ENCODE measurements at places on chromosomes 2 and 18.

DNA sequence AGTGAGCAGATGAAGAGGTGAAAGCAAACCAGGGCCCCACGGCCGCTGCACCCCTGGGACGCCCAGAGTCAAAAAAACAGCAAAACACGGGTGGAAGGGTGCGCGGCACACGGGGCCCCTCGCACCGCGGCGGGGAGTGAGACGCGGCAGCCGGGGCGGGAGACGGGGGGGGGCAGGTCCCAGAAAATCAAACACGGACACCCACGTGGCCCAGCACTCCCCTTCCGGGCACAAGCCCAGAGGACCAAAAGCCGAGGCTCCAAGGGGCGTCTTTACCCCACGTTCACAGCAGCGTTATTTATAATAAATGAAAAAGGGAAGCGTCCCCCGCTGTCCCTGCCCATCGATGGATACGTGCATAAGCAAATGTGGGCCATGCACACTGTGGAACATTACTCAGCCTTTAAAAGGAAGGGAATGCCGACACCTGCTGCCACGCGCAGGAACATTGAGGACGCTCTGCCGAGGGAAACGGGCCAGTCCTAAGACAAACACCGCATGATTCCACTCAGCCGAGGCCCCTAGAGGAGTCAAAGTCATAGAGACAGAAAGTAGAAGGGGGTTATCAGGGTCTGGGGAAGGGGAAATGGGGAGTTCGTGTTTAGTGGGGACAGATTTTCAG, 677 bp upstream of the COPS9 start:
- no peak for DNase-seq

DNA sequence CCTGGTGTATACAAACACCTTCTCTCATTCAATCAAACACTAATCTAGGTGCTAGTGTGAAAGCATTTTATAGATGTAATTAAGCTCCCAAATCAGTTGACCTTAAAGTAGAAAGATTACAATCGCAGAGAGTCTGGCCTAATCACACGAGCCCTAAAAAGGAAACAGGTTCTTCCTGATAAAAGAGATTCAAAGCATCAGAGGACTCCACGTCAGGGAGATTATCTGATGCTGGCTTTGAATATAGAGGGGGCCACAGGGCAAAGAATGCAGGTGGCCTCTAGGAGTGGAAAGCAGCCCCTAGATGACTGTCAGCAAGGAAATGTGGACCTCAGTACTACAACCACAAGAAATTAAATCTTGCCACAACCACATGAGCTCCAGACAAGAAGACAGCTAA, 28.2 kb upstream of the ZC3H15 start:
- DNase-seq: no peak

- DNase-seq: no peak
Observed at GRCh38 chr18:40414155-40414754, 1540.8 kb upstream of the PIK3C3 start.

GRCh38 chr2:161141033-161141432, 19.2 kb upstream of the TANK start:
- no peak for DNase-seq

GRCh38 chr2:233164128-233164635, 87.3 kb upstream of the ATG16L1 start:
- no peak for DNase-seq

GRCh38 chr2:135256531-135257260, 204.6 kb downstream of the RAB3GAP1 start:
- DNase-seq: no peak

- DNase-seq: no peak
Observed at GRCh38 chr2:232376260-232376659, 2.3 kb upstream of the ALPP start.

GRCh38 chr2:233974530-233975071, 57.4 kb downstream of the TRPM8 start:
- DNase-seq: no peak
